ENCODE measurements at places on chromosomes 2 and 18. TPM values are rescaled to one million over a fixed set of nuclear protein-coding genes. Genes with fewer than 3 reads are reported as not detected.

DNA sequence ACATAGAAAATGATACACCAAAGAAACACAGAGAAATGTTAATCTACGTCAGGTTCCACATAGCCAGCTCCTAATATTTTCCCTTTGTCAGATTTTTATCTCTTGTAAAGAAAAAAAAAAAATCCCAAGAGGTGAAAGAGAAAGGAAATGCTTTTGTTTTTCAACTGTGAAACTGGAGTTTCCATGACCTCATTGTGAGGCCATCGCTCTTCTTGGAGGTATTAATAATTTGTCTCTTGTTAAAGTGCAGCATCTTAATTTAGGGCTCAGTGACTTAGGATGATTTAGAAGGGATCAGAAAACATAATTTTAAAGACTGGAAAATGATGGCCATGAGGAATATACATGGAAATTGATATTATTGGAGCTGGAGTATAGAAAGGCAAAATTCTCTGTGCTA, 21.7 kb downstream of the ARHGAP28 start:
- no peak for DNase-seq

GRCh38 chr2:129056309-129056958, 737.8 kb upstream of the HS6ST1 start:
- no peak for DNase-seq

DNA sequence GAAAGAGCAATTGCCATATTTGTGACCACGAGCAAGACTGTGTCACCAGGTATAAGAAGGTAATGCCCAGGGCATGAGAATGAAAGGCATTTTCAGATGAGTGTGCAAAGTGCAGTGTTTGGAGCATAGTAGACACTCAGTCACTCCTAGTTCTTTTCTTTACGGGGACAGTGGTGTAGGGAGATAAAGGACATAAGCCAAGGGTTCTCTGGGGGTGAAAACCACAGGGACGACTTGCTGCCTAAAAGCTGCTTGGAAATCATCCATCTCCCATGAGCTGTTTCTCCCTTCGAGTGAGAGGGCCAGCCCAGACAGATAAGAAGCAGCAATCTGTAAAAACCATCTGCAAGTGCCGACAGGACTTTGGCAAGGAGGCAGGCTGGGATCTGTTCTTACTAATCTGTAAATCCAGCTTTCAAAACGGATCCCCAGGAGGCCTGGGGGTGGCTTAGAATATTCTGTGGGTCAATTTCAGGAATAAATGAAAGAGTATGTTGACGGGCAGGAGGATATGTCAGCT, 221.6 kb downstream of the LPIN1 start:
- DNase-seq = no peak

DNA sequence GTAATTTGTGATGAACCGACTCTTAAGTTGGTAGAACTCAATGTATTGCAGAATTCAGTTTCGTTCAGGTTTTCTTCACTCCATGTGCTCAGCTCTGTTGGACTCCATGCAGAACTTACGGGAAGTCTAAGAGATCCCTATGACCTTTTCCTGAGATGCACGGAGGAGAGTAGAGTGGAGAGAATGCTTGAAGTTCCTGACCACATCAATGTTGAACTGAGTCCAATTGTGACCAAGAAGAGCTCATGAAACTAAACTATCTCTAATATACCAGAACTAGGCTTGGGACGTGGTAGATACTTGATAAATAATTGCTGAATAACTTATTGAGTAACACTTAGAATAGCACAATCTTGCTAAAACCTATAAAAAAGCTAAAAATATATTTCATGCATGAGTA, 47.2 kb downstream of the TMEM178A start:
- no peak for DNase-seq

- DNase-seq = no peak
These were observed 24.4 kb upstream of the TUBB6 start for GRCh38 chr18:12283666-12284065.

DNA sequence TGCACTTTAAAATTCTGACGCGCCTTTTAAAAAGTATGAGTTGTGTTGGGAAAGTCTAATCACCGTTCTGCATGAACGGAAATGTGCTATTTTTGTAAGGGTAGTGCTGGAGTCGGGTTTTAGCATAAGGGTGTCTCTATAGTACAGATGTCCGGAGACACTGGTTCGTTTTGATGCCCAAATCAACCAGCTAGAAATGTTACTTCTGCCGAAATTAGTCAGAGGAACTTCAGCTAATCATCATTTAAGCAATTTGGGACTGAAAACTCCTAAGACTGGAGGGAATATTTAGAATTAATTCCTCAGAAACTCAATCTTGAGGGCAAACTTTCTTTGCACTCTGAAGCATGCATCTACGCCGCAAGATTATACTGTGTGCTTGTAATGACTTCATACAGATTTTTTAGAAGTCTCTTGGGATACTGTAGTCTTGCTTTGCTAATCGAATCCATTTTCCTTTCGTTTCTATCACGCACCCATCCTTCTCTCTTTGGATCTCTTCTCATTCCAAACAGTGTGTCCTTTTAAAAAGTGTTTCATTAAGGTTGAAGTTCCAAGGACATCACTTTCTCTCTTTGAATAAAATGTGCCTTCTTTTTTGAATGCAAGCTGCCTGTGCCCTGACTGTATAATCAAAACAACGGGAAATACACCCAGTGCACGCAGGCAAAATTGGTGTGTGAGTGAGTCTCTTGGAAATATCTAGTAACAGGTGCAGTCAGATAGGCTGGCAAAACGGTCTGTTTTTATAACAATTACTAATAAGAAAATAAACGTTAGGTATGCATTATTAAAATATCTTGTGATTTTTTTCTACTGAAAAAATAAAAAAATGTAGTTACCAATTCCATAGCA, 270.9 kb upstream of the TCF4 start:
- no peak for DNase-seq

GRCh38 chr18:3115447-3116030, 102.6 kb upstream of the LPIN2 start:
- DNase-seq = no peak

Gene NHEJ1
- 19.3 TPM for total RNA-seq

GRCh38 chr2:166057370-166058164, 70.3 kb downstream of the SCN1A start:
- DNase-seq = no peak

GRCh38 chr2:206840999-206841398, 75.6 kb downstream of the FASTKD2 start:
- no peak for DNase-seq

DNA sequence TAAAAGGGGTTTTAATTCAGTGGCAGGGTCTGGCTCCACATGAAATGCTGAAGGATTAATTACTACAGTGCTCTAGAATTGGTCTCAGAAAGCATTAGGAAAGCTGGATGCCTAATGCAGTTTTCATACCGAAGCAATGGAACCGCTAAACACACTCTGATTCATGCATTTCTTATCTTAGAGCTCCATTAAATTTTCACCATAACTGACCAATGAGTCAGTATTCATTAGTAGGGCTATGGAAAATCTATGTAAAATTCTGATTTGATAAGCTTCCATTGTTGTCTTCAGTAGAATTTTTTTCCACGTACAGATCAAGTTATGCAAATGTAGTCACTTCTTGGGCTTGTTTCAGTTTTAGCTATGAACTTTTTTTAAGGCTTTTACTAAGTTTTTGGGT, 359.9 kb downstream of the ARHGAP15 start:
- DNase-seq = no peak

Gene FBXO48
- total RNA-seq = 0.81 TPM

GRCh38 chr2:96111823-96112500, 4.4 kb downstream of the ADRA2B start:
- DNase-seq = no peak

- DNase-seq = no peak
These were observed 1487.0 kb downstream of the LRP1B start for GRCh38 chr2:140643761-140644187.

- peak; percentile 23 for DNase-seq
These were observed 52.5 kb upstream of the LGALSL start for GRCh38 chr2:64401529-64401880.

GRCh38 chr2:138249207-138249606, 252.4 kb upstream of the SPOPL start:
- DNase-seq = no peak

- no peak for DNase-seq
These were observed 89.7 kb downstream of the CRIM1 start for GRCh38 chr2:36445185-36445866.

Gene CTAGE1
- not detected for total RNA-seq

DNA sequence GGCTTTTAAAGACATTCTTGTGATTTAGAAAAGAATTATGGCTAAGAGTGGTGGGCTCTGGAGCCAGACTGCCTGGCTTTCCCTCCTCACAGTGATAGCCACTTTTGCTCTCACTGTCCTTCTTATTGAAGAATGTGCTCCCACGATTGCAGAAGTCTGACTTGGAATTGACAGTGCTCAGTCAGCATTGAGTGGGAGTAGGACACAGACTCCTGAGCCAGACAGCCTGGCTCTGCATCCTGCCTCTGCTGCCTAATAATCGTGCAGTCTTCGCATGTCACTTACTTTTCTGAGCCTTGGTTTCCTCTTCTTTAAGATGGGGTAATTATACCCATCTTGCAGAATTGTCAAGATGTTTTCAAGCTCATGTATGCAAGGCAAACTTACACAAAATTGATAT, 23.3 kb downstream of the SPATS2L start:
- no peak for DNase-seq

Data from osteocyte (in vitro differentiated cells).